ENCODE measurements at places on chromosomes 16 and 17.

- peak; percentile 72 for DNase-seq
Measured at GRCh38 chr17:32253117-32253611, 12.5 kb upstream of the RHBDL3 start.

- no peak for DNase-seq
Measured at GRCh38 chr17:40342504-40343218, 21.9 kb downstream of the GJD3 start.

DNA sequence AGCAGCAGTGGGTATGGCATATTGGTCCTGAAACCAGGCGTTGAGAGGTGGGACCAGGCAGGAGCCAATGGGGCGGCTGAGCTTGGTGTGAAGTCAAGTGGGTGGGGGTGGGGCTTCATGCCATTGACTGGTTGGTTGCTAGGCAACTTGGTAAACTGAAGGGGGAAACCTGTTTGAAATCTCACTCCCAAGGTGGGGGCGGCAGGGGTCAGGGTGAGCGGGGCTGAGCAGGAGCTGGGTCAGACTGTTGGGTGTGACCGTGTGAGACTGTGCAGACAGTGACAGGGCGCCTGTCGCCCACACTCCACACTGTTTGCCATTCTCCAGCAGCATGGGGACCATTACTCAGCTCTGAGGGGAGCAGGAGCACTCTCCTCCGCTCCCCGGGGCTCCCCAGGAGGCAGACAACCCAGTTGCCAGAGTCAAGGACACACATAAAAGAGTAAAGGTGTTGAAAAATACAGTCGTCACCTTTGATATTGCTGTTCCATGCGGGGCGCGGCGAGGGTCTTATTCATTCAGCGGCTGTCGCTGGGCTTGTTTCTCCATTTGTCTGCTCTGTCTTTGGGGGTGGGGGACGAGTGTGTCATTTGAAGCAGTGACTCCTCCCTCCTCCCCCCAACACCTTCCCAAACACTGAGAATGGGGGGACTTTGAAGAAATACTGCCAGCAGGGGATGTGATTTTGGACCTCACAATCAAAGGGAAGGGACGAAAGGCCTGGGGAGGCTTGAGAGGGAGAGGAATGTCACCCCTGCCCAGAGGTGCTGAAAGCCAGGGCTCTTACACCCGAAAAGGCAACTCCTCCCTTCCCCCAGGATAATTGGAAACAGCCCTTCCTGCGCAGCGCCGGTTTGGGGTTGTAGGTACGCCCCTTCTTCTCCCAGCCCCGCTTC lies 1.2 kb upstream of the EFNB3 start:
- no peak for DNase-seq

- no peak for DNase-seq
Measured at GRCh38 chr16:81514041-81514559, 69.5 kb downstream of the CMIP start.

DNA sequence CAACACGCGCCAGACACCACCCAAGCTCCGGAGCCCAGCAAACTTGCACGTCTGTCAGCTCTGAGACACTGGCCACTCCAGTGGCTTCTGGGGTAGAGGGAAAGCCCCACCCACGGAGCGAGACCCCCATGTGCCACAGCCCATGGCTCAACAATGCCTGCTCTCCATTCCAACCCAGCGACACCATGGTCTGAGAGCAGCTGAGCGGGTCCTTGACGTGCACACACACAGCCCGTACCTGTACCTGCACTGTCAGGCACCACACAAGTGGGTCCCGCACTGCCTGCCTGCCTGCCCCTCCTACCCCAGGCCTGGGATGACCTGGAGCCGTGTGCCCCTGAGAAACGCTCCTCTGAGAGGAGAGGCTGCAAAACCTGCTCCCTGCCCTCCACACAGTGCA lies 77.0 kb downstream of the ZNF778 start:
- no peak for DNase-seq

Measured in activated naive CD4-positive, alpha-beta T cell treated with Interleukin-2 at 50 U/mL for 16 hours (primary cell).